ENCODE measurements at places on chromosomes 2 and 18.

GRCh38 chr2:109236147-109236546 lies 107.1 kb downstream of the SH3RF3 start:
- DNase-seq: no peak

- no peak for DNase-seq
These were observed 50.4 kb upstream of the SMIM21 start for GRCh38 chr18:75477900-75478299.

DNA sequence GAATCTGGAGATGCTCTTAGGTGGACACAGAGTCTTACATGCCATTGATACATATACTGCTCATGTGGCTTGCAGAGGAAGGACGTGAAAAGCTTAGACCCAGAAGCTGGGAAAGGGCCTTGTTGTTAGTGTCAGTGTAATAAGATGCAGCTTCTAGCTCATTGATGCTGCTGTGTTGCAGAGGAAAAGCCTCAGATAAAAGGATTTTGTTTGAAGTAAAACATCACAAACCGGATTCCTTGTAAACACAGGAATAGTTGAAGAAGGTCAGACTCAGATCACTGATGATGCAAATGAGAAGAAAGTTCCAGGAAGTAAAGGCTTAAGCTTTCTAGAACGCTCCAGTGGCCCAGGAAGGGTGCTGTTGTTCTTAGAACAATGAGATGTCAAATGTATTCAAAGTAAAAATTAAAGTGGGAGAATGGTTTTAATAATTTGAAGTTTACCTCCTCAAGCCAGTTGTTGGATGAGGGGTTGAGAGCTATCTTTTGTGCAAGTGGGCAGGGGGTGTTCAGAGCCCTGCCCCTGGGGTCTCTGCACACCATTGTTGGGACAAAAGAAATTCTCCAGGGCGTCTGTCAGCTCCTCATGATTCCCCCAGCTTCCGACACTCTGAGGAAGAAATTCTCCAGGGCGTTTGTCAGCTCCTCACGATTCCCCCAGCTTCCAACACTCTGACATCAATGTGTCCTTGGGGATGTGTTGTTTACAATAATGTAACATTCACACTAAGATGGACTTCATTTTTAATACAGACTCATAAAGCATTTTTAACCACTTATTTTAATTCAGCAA lies 61.3 kb upstream of the CHMP1B start:
- no peak for DNase-seq

DNA sequence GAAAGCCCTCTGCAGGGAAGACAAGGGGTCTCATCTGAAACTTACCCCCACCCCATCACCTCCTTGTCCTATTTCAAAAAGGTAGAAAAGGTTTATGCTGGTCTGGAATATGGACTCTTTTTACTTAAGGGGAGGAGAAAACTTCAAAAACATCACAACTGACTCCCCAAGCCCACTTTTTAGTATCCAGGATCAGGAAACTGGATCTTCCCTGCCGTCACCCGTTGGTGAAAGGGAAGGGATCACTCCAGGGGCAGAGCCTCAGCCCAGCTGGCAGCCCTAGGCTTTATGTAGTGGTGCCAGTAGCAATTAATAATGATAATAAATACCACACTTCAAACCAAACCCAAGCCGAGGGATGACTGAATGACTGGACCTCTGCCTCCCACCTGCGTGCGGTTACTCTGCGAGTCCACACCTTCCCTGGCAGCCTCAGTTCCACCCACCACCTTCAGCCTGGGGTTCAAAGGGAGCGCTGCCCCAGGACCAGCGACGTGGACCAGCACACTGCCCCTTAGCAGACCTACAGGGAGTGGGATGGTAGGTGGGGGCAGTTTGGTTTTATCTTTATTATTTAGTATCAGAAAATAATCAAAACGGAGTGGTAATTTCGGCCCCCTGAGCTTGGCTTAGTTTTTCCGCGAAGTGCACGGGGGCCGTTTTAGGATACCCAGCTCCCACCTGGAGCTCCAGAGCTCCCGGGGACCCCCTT lies 4.9 kb upstream of the GATA6 start:
- DNase-seq: no peak
